ENCODE measurements at places on chromosomes 1 and 21. TPM values are rescaled to one million over a fixed set of nuclear protein-coding genes. Genes with fewer than 3 reads are reported as not detected.

Gene OLFML2B
- 7.3 TPM for polyA plus RNA-seq

Gene ANKRD35
- polyA plus RNA-seq, result 1.2 TPM

Gene OR2L5
- not detected for polyA plus RNA-seq

Gene USP25
- polyA plus RNA-seq, result 27.7 TPM

Gene KCNA3
- polyA plus RNA-seq, result 0.38 TPM

Gene RXFP4
- not detected for polyA plus RNA-seq

Gene RBP7
- 52.6 TPM for polyA plus RNA-seq

Gene MANEAL
- polyA plus RNA-seq, result 4.0 TPM

Gene AQP10
- not detected for polyA plus RNA-seq

Gene LRRC3
- 0.97 TPM for polyA plus RNA-seq

Gene CELSR2
- 6.3 TPM for polyA plus RNA-seq

Gene PLA2G2A
- polyA plus RNA-seq, result 10.2 TPM

Gene OVAAL
- not detected for polyA plus RNA-seq

Gene LRRC53
- not detected for polyA plus RNA-seq

Gene TTC22
- polyA plus RNA-seq, result 0.81 TPM

Gene KCNA2
- 0.38 TPM for polyA plus RNA-seq

Gene NHLH1
- polyA plus RNA-seq, result 0.24 TPM

Gene TXNIP
- 486 TPM for polyA plus RNA-seq

Gene APCS
- not detected for polyA plus RNA-seq

Gene EDN2
- 0.07 TPM for polyA plus RNA-seq

Gene CD5L
- polyA plus RNA-seq, result not detected

Gene CSF3R
- polyA plus RNA-seq, result 13.9 TPM

Gene WNT9A
- polyA plus RNA-seq, result 1.1 TPM

Gene GPR157
- polyA plus RNA-seq, result 2.9 TPM

Gene C1orf185
- not detected for polyA plus RNA-seq

Gene CNIH4
- 47.0 TPM for polyA plus RNA-seq

Gene MYBPH
- not detected for polyA plus RNA-seq

Gene DDX59
- 36.9 TPM for polyA plus RNA-seq

Gene FMN2
- 9.2 TPM for polyA plus RNA-seq

Gene OR14K1
- not detected for polyA plus RNA-seq

Gene IVL
- polyA plus RNA-seq, result 0.30 TPM

Gene NTMT2
- polyA plus RNA-seq, result not detected

Gene A3GALT2
- polyA plus RNA-seq, result not detected

Gene MPL
- polyA plus RNA-seq, result 0.15 TPM

Gene PRAMEF8
- not detected for polyA plus RNA-seq

Gene OPRD1
- 0.26 TPM for polyA plus RNA-seq

Gene ZBTB18
- polyA plus RNA-seq, result 4.8 TPM

Gene FYB2
- polyA plus RNA-seq, result not detected

Gene CASQ2
- polyA plus RNA-seq, result 1.3 TPM

Gene VHLL
- polyA plus RNA-seq, result 0.72 TPM

Gene RAP1A
- 45.4 TPM for polyA plus RNA-seq
